CD4-positive, alpha-beta T cell treated with Interleukin-15 for 4 hours (primary cell): ENCODE measurements at places on chromosomes 7 and 10.

DNA sequence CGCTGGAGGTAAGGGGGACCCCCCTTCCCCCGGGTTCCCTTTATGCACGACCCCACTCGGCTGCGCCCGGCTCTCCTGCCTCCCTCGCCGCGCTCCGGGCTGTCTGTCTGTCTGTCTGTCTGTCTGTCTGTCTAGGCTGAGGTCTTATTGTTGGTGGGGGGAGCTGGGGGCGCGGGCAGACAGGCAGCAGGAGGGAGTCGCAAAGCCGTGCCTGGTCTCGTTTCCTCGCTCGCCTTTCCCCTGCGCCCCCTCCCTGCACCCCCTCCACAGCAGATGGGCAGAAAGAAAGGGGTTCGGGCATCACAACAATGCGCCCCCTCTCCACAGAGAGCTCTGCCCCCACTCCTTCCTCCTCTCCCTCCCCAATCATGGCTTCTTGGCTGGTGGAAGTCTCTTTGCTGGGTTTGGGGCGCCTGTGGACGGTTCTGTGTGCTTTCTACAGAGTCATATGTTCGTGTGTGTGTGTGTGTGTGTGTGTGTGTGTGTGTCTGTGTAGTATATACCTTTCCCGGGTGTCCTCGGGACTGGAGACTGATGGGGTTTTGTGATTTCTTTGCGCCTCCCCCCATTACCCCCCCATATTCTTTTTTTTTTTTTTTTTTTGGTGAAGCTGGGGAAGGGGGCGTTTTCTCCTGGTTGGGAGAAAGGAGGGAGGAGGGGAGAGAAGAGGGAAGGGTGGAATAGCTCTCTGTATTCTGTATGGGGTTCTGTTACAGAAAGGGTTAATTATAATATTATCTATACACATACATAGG, 1.9 kb downstream of the AUTS2 start:
- no peak for DNase-seq

GRCh38 chr7:137388916-137389315, 45.4 kb upstream of the PTN start:
- DNase-seq, result no peak

DNA sequence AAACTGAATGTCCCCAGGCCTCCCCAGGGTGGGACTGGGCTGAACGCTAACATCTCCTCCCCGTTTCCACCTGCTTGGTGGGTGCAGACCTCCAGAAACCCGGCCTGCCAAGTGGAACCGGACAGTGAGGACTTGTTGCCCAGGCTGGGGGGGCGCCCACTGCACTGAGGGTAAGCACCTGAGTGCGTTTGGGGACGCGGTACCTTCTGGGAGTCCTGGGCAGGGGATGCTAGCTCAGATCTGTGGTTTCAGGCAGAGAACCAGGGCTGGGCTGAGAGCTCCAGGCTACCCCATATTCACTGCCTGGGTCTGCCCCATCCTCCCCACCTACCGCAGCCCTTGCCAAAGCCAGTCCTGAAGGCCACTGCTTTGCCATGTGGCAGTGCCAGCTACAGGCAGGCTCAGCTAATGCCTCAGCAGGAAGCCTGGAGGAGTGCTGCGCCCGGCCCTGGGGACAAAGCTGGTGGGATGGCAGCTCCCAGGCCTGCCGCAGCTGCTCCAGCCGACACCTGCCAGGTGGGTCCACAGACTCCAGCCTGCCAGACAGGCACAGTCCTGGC, 3.5 kb upstream of the ZNF467 start:
- no peak for DNase-seq

DNA sequence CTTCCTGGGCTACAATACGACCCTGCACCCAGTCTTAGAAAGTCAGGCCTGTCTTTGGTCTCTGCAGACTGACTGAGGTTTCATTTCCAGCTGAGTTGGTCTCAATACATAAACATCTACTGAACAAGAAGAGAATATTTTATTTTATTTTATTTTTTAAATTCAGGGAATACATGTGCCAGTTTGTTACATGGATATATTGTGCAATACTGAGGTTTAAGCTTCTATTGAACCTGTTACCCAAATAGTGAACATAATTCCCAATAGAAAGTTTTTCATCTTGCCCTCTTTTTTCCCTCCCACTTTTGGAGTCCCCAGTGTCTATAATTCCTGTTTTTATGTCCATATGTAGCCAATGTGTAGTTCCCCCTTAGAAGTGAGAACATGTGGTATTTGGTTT, 10.7 kb downstream of the FZD8 start:
- DNase-seq, result no peak

GRCh38 chr10:124025152-124025551, 68.2 kb downstream of the CHST15 start:
- no peak for DNase-seq

GRCh38 chr10:79116368-79116767, 47.6 kb downstream of the ZMIZ1 start:
- no peak for DNase-seq

DNA sequence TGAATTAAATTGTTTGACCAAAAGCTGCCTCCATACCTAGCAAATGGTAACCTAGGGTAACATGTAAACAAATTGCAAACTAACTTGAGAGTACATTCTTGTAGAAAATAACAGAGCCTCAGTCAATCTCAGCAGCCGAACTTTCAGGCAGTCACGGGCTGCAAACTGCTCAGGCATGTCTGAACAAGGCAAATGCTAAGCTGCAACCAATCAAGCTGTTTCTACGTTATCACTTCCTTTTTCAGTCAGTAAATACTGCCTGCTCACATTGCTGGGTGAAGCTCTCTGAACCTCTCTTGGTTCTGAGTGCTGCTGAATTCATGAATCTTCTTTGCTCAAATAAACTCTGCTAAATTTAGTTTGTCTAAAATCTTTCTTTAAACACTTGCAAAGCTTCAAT, 1212.4 kb downstream of the SORCS1 start:
- no peak for DNase-seq

DNA sequence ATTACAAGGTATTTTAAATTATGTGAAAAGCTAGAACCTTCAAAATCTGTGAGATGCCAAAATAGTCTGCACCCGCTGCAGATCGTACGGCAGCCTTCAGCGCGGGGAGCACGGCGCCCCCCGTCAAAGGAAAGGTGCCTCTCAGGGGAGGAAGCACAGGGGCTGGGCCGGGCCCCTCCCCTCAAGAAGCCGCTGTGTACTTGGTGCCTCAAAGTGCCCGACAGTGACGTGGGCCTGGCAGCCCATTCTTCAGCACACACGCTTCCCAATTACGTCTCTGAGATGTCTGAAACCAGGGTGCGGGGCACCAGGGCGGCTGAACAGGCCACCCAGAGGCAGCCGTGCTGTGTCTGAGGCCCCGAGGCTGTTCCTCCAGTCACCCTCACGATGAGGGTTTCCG, 116.1 kb downstream of the INPP5A start:
- DNase-seq, result no peak

DNA sequence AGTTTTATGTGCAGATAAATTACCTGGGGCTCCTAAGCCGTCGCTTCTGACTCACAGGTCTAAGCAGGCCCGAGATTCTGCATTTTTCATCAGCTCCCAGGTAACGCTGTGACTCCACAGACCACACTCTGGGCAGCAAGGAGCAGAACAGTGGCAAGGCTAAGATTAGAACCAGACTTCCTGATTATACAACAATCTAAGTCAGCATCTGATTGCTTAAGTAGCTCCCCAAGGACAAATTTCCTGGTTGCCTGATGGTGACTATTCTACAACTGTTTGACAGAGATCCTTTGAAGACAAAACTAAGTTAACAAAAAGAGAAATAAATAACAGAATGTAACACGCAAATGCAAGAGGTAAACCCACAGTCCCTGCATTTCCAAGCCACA, 69.0 kb downstream of the CREB3L2 start:
- DNase-seq, result no peak
